Mesenteric fat pad (tissue), 1 donor: ENCODE measurements at places on chromosomes 16 and 17. TPM values are rescaled to one million over a fixed set of nuclear protein-coding genes. Genes with fewer than 3 reads are reported as not detected.

The FOXN1 gene
- not detected for total RNA-seq

The RASD1 gene
- 254 TPM for total RNA-seq

The ITGA3 gene
- 14.4 TPM for total RNA-seq

The TP53TG3 gene
- not detected for total RNA-seq

The PPL gene
- total RNA-seq = 10.9 TPM

The TMEM238L gene
- not detected for total RNA-seq

The SPATA32 gene
- not detected for total RNA-seq

The HSF4 gene
- 29.7 TPM for total RNA-seq

The TSPAN10 gene
- 0.29 TPM for total RNA-seq

The BICDL2 gene
- total RNA-seq = not detected

The SDK2 gene
- 0.84 TPM for total RNA-seq

The RNF227 gene
- total RNA-seq = 0.80 TPM

The SCGB1C2 gene
- total RNA-seq = not detected

The RHBDL3 gene
- total RNA-seq = 0.87 TPM

The PSME3 gene
- total RNA-seq = 144 TPM

The GRAPL gene
- 5.4 TPM for total RNA-seq

The NACA2 gene
- total RNA-seq = not detected

The VMO1 gene
- 6.9 TPM for total RNA-seq
